ENCODE measurements at places on chromosomes 12 and 14.

DNA sequence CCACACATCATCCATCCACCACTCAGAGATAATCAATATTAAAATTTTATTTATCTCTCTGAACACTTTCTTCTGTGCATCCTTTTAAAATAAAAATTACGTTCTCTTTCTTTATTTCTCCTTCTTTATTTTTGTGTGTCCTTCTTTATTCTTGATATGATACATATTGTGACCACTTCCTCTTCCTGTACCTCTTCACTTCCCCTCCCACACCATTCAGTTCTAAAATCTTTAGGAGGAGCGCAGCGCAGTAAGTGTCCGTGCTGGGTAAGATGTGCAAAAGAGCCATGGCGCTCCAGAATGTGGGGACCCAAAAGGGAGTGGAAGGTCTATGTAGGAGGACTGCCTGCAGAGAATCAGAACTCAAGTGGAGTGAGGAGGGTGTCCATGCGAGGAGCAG lies 256.7 kb downstream of the ITPR2 start:
- DNase-seq = no peak

GRCh38 chr12:24080465-24080864 lies 131.0 kb upstream of the SOX5 start:
- no peak for DNase-seq

DNA sequence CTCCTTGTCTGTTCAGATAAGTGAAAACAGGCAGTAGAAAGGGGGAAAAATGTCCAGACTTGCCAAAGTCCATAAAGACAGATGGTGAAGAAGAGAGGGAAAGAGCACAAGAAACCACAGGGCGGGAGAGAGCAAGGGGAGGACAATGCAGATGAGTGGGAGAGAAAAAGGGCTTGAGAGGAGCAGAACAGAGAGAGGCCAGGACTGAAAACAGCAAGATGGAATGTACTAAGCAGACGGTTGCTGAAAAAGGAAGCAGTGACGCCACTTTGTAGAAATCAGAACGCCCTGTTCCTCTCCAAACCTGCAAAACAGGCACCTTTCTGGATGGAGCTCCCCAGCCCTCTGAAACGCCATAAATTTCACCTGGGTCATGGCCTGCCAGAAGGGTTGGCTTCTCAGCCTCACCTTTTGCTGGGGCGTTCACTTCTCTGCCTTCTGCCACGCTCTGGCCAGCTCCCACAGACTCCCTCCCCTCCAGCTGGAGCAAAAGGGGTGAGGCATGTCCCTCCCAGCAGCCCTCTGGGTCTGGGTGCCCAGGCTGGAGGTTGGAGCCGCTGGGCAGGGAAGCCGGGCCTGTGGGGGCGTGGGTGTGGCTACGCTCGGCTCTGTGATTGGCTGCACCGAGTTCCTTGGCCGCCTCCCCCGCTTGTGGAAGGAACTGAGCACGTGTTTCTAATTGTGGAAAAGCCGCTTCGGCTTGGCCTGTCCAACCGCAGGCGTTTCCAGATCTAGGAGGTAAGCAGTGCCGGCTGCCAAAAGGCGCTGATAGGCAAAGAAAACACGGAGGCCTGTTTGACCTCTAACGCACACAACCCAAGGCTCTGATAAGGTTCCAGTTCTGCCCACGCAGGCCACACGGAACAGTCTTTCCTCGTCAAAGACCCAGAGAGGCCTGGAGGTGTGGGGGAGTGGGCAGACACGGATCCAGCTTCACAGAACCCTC lies 29.3 kb downstream of the SLC7A8 start:
- no peak for DNase-seq

GRCh38 chr14:47439953-47440352 lies 235.5 kb downstream of the MDGA2 start:
- no peak for DNase-seq

DNA sequence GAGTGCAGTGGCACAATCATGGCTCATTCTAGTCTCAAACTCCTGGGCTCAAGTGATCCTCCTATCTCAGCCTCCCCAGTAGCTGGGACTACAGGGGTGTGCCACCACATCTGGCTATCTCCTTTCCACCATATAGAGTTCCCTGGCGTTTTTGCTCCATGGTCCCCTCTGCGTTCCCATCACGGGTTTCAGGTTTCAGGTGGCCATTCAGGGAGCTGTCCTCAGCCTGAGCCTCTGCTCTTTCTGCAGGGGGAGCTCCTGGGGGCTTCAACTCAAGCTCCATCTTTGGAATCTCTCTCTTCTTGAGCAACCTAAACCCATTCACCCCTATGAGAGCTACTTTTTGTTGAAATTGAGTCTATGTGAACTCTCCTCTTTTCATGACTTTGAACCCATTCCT lies 11.6 kb downstream of the SMIM41 start:
- DNase-seq = peak; percentile 7

DNA sequence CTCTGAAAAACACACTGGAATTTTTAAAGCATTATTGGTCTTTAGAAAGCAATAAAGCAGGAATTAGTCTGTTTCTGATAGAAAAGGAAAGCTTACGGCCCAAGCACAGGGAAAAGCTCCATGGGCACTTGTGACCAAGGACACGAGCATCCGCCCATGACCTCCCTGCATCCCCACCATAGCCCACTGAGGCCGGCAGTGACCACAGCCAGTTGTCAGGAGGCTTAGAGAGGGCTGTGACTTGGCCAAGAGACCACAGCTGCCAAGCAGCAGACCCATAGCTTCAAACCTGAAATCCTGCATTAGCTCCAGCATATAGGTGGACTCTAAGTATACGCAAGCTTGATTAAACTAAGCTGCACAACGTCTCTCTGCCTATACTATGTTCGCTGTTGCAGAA lies 8.9 kb downstream of the SETD3 start:
- no peak for DNase-seq

DNA sequence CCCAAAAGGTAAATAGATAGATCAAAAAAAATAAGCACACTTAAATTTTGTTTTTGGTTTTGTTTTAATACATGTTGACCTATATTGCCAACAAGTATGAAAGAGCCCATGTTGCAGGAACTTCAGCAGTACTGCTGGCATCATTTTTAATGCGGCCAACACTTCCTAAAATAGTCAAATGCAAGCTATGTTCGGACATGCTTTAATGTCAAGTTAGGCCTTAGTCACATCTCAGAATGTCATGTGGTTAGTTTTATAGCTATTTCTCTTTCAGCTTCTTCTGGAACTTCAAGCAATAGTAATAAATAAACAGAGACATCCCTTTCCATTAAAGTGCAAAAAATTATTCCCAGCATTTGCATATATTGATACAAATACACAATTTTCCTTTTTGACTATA lies 153.4 kb downstream of the PIK3C2G start:
- no peak for DNase-seq

DNA sequence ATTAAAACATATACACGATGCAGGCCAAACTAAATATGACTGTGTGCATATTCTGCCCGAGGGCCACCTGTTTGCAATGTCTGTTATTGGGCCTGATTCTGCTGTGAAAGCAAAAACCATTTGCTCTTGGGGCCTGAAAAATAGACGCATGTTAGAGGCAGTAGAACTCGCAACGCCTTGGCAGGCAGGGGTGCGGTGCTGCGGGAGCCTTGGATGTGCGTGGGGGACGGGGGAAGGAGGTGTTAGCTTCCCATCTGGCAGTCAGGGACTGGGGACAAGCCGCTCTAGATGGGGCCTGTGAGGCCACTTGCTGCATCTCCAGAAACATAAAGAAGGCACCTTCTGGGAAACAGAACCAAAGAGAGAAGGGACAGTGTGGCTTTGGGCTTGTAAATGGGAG lies 216.3 kb downstream of the PHETA1 start:
- no peak for DNase-seq

- DNase-seq = no peak
These were observed 688 bp upstream of the NECAP1 start for GRCh38 chr12:8081251-8081920.

DNA sequence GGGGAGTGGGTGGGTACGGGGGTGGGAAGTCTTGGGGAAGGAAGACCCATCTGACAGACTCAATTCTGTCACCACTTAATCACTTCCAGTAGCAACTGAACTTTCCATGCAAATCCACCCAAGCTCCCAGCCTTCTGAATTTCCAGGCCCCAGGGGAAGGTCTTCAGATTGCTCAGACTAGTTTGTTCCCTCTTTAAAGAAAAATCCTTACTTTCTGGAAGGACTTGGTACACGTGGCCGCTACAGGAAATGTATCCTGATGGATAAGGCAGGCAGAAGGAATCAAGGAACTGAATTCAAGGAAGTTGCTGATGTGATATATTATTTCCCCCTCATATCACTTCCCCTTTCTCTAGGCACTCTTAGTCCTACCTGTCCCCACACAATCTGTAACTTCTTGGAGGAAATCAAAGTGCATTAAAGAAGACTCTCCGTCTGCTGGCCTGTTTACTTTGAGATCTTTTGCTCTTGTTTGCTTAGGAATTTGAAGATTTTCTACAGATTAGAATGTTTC lies 6.4 kb downstream of the NFKBIA start:
- DNase-seq = no peak

DNA sequence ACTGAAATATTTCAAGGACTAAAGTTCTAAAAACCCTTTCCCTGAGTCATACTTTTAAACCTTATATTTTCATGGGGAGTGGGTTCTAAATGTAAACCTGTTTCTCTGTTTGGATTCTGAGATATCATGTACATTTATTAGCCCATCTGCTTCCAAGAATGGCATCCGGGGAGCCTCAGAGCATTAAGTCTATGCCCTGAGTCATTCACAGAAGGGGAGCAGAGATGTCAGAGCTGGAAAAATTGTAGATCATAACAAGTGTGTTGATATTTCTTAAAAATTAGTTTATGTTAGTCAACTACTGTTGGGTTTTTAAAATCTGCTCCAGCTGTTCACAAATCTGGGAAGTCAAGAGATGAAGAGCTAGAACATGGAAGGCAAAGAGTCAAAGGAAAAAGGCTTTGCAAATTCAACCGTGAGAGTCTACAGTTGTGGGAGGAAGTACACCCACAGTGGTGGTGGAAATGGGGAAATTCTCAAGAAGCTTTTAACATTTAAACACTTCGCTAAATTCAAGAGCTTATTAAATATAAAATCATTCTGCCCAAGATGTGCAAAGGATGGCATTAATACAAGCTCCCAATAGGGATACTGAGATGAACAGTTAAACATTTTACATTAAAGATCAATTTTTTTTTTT lies 70.5 kb upstream of the FLRT2 start:
- DNase-seq = no peak

DNA sequence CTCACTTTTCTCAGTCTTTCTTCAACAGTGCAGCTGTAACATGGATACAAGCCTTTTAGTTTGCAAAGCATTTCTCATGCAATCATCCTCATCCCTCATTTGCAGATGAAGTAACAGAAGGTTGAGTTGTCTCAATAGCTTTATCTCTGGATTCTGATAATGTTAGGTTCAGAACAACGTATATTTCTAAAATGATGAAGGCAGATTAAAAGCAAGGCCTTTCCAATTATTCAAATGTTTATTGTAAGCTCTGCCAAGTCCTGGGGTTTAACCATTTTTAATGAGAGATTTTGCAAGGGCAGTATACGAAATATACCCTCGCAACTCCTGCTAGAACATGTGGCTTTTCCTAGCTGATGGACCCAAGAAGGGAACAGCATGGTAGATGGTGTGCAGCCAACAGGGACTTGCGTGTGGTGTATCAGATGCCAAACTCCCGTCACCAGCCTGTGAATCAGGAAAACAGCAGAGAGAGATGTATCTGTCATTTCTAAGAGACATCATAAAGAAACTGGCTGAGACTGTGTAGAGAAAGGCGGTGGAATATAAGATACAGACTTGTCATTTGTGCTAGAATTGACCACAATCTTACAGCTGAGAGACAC lies 319.7 kb downstream of the MED13L start:
- no peak for DNase-seq

All from HuH-7.5 (cell line).